ENCODE measurements at places on chromosomes 2 and 18. TPM values are rescaled to one million over a fixed set of nuclear protein-coding genes. Genes with fewer than 3 reads are reported as not detected.

- H3K36me3 ChIP-seq = no peaks in the 10 kb centered on the region
- peaks cover 27% of the 10 kb centered on the region for H3K4me1 ChIP-seq
- no peak overlapping the region for H3K27ac ChIP-seq
Observed at GRCh38 chr2:201949927-201950246, 83.8 kb upstream of the FZD7 start.

DNA sequence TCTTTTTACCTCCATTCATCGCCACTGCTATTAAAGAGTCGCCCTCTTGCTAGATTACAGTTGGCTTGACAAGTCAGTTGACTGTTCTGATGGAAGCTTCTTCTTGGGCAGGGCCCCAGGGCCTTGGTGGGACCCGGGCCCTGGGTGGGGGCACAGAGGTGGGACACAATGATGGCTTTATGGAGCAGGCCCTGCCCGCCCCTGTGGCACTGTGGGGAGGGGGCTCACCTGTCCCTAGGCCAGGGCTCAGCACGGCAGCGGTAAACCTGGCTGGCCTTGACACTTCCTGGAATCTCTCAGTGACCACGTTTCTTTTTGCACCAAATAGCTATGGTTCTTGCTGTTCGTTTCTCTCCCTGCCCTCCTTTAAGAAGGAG lies 4.9 kb upstream of the HS6ST1 start:
- DNase-seq = no peak
- no peaks in the 10 kb centered on the region for H3K27me3 ChIP-seq
- no peak overlapping the region for H3K27ac ChIP-seq
- H3K36me3 ChIP-seq = no peaks in the 10 kb centered on the region

Gene GPR17
- total RNA-seq = not detected

DNA sequence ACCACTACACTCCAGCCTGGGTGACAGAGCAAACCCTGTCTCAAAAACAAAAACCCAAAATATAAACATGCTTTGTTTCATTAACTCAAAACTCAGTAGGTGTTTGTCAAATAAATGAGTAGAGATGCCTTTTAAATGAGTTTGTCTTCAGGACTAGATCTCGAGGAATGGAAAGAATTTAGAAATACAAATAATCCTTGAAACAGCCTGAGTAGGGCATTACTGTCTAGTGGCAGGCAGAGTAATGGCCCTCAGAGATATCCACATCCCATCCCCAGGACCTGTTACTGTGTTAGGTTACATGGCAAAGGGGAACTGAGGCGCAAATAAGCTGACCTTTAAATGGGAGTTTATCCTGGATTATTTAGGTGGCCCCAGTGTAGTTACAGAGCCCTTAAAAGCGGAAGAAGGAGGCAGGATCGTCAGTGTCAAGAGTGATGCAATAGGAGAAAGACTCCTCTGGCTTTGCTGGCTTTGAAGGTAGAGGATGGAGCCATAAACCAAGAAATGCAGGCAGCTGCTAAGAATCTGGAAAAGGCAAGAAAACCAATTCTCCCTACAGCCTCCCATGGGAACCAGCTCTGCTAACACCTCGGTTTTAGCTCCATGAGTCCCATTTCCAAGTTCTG lies 63.0 kb downstream of the CABLES1 start:
- H3K36me3 ChIP-seq = no peaks in the 10 kb centered on the region
- no peak for DNase-seq
- H3K27me3 ChIP-seq = peaks cover 5% of the 10 kb centered on the region
- H3K4me3 ChIP-seq = no peak overlapping the region
- H3K27ac ChIP-seq = no peak overlapping the region

DNA sequence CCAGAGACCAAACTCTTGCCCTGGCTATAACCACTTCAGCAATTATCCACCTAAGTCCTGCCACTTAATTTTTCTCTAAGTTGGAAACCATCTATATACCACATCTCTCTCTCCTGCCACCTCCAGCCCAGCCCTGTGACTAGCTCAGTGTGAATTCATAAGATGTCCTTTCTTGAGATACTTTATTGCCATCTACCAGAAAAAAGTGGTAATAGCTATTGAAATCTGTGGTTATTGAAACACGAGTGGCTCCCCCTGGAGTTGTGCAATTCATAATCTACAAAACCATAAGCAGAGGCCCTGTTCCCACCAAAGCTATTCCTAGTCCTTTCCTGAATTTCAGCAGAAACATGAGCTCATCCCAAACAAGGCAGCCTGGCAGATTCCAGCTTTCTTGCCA lies 324.0 kb downstream of the TXNL1 start:
- no peak overlapping the region for H3K4me3 ChIP-seq
- H3K27me3 ChIP-seq = no peaks in the 10 kb centered on the region

- H3K4me3 ChIP-seq = no peak overlapping the region
- no peak for DNase-seq
- H3K27me3 ChIP-seq = no peaks in the 10 kb centered on the region
- no peaks in the 10 kb centered on the region for H3K4me1 ChIP-seq
- no peak overlapping the region for H3K27ac ChIP-seq
Observed at GRCh38 chr18:72206814-72207213, 337.3 kb downstream of the CBLN2 start.
